Progenitor cell of endocrine pancreas (in vitro differentiated cells): ENCODE measurements at places on chromosomes 3 and 15.

- DNase-seq, result peak; percentile 61
Observed at GRCh38 chr3:120093911-120094775, at the start of gene GSK3B. Gene GSK3B, minus strand, starts transcription at chr3:120094447. Its CDS starts 1,013 bp downstream, at chr3:120093434.

DNA sequence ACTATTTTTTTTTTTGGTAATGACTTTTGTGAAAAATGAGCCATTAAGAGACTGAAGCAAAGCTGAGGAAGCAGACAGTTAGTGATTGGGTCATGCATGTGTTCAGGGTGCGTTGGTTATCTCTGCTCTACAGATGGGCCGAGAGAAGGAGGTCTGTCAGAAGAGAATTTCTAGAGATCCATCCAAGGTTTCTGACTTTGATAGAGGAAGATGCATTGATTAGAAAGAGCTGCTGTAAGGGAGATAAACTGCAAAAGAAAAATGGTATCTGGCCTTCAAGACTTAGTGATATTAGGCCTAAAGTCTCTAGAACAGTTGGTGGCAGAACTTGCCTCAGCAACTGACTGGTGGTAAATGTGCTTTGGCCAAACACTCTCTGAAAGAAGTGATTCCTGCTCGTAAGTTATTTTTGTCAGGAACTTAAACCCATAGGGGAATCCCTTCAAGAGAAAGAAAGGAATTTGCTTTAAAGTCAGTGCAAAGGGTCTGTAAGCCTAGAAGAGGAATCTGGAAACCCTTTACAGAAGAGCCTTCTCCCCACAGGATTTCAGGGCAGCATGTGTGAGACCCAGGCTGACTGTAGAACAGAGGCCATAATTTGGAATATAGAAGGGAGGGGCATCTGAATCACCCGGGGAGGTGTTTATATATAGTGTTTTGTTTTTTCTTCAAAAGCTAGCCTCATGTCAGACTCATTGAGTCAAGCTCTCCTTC lies 67.8 kb downstream of the OPA1 start:
- DNase-seq, result no peak

- DNase-seq, result no peak
Observed at GRCh38 chr3:128188326-128188725, 35.0 kb downstream of the EEFSEC start.

GRCh38 chr3:23711916-23712494 lies 93.8 kb upstream of the UBE2E1 start:
- DNase-seq, result no peak

DNA sequence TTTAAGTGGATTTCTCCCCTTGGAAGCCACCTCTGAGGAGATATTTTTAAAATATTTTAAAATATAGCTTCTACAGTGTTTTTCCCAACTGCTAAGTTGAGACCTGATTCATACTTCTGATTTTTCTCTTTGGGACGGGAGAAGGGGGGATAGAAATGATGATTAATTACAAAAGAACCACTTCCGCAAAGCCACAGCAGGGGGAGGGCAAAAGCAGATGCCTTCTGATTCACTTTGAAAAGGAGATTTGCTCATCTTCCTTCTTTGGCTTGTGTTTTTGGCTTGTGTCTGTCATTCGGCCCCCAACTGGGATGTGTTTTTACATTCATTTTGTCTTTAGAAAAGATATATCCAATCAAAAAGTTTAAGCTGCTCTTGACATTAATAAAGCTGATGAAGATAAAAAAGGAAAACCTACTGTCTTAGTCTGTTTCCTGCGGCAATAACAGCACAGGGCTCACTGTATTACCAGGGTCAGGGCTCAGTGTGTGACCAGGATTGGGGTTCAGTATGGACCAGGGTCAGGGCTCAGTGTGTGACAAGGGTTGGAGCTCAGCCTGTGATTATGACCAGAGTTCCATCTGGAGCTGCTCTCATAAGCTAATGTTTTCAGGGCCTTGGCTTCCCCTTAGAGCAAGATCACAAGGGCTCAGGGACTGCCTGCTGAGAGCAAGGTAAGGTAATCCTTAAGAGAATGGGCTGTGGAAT lies 223.2 kb downstream of the MTHFS start:
- DNase-seq, result no peak

DNA sequence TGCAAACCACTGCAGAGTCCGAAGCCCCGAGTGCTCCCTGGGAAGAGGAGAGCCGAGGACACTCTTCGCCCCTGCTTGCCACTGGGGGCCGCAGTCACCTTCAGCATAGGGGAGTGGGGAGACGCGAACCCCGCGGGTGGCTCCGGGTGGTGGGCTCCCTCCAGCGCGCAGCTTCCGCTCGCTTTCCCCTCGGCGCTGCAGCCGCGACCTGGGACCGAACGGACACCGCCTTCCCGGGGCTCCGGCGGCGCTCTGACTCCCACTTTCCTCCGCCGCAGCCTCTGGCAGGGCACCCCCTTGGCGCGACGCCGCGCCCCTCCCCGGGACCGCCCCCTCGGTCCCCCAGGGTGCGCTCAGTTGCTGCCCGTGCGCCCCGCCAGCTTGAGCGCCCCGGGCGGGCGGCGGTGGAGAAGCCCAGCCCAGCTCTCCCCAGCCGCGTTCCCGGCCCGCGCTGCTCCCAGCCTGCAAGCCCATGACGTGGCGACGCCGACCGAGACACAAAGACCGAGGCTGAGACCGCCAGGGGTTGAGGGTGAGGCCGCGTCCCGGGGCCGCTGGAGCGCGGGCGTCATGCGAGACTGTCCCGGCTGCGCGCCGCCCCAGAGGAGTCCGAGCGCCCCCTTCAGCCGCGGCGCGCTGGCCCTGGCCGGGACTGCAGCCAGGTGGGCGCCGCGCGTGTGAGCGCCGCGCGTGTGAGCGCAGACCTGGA lies at the start of gene MINAR1:
TSS of gene MINAR1 (plus strand) at position 701 of the 709 bp plus-strand sequence. CDS start 23,812 bp downstream, outside the sequence.
- peak; percentile 66 for DNase-seq

DNA sequence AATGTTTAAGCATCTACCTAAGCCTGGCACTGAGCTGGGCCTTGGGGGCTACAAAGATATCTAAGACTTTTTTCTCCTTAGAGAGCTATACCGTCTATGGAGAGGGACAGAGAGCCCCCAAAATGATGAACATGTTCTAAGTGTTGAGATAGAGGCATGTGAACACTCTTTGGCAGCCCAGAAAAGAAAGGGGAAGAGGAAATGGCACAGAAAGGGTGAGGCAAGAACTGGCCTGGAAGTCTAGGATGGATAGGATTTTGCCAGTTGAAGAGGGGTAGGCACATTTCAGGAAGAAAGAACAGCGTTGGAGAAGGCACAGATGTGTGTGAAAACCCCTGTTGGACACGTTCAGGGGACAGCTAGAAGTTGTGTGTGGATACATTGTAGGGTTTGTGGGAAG lies 276.2 kb upstream of the LRRFIP2 start:
- no peak for DNase-seq

DNA sequence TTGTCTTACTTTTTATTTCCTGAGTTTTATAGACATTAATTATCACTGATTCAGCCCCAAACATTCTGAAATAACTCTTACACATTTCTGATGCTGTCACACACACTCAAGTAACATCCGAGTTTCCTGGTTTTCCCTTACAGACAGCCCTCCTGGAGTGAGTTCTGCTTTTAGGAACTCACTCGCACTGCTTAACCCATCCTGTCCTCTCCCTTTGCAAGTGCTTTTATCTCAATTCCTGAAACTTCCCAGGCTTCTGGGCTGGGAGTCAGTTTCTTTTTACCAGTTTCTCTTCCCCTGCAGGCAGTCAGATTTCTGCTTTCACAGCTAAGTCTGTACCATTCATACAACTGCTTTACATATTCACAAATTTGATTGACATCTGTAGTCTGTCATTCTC lies 15.6 kb upstream of the SH3GL3 start:
- DNase-seq, result no peak

GRCh38 chr3:101591071-101591470 lies 17.1 kb downstream of the PCNP start:
- no peak for DNase-seq

DNA sequence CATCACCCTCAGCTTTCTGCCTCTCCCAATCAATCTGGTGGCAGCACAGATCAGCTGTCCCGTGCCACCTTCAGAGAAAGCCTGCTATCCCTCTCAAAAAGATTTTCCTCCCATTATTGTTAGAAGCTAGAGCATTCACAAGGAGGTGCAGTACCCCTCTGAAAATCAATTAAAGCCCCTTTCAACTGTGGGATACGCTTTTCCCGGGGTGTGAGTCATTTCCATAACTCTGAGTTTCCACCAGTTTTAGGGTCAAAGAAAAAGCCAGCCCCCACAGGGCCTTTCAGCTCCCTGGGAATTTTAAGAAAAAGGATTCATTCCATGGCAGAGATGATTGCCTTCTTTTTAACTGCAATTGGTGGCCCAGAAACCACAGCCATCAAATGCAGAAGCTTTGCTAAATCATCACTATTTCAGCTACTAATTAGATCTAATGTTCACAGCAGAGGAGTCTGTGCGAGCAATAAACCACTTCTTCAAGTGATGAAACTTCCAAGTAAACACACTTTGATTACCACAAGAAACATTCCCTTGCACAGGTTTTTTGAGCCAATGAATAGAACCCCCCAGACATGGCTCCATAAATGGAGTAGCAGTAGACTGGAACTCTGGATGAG lies 270.0 kb upstream of the TPRG1 start:
- DNase-seq, result no peak

GRCh38 chr3:71817262-71817661 lies 32.3 kb upstream of the PROK2 start:
- no peak for DNase-seq

DNA sequence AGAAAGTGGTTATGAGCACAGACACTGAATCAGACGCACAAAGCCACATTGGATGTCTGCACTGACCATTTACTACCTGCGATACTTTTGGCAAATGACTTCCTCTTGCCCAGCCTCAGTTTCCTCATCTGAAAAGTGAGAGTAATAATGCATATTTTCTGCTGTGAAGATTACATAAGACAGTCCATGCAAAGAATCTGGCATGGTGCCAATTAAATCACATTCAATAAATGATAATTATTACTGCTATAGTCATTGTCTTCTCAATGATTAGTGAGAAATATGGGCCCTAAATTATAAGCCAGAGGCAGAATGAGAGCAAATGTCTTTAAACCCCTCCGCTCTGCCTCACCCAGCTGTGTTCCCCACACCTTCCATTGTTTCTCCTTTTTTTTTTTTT lies 16.0 kb upstream of the BCL2L10 start:
- DNase-seq, result no peak

DNA sequence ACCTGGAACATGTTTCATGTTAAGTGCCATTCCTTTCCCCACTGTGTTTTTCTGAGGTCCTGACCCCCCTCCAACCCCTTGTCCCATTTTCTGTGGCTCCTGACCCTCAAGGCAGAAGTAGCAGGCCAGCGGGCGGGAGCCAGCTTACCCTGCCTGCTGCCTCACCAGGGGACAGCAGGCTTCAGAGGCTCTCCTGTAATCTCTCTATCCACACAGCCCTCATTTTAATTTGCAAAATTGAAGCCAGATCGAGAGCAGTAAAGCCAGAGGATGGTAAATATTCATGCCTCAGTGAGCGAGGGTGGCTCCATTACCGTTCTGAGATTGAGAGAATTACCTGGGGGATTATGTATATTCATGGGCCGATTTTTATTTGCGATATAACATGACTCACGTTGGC lies 147.6 kb downstream of the DNAJB8 start:
- no peak for DNase-seq

DNA sequence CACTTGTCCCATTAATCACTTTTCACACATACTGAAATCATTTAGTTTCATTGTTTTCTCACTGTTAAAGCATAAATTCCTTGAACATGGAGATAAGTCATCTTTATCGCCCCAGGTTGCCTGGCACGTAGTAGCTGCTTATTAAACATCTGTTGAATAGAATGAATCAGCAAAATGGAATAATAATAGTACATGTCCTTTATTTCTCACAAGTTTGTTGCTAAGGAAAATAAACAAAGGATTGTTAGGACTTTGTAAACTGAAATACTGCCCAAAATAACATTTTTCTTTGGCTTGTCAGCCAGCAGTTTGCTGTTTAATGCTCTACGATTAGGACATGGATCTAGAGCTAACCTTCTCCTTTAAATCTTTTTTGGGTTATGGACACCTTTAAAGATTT lies 17.9 kb downstream of the SLC35A5 start:
- no peak for DNase-seq

- no peak for DNase-seq
Observed at GRCh38 chr3:183265834-183266417, 12.9 kb downstream of the B3GNT5 start.

DNA sequence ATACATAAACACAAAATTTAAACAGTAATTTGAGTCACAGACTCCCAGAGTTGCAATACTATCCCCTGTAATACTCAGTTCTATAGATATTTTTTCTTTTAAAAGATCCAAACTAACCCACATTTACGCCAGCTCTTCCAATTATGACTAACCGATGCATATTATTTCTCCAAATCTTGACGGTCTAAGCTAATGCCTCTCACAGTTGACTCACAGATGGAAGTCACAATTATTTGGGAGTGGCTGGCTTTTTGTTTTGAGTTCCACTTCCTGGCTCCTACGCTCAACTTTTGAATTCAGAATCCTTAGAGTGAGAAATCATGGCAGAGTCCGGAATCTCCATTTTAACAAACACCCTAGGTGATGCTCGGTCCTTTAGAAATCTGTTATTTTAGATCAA lies 749.9 kb downstream of the FHIT start:
- DNase-seq, result no peak

- no peak for DNase-seq
Observed at GRCh38 chr3:145290010-145290409, 871.0 kb downstream of the PLOD2 start.

- no peak for DNase-seq
Observed at GRCh38 chr15:59543721-59544547, 67.6 kb upstream of the GCNT3 start.

- DNase-seq, result no peak
Observed at GRCh38 chr15:99057020-99057419, 47.9 kb upstream of the SYNM start.

- DNase-seq, result no peak
Observed at GRCh38 chr3:72269475-72269874, 484.5 kb upstream of the PROK2 start.

DNA sequence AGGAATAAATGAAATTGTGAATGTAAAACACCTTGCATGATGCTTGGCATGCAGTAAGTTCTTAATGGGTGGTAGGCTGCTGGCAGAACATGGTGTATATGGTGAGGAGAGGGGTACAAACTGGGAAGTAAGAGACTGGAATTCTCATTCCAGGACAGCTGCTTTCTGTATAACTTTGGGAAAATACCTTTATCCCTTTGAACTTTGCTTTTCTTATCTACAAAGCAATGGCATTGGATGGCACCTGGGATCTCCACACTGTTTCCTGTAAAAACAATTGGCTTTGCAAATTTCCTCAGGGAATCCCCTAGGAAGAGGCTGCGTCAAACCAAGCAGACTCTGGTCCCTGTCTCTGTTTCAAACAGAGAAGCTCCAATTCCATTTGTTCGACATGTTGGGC lies 100.7 kb upstream of the SLC4A7 start:
- DNase-seq, result no peak

DNA sequence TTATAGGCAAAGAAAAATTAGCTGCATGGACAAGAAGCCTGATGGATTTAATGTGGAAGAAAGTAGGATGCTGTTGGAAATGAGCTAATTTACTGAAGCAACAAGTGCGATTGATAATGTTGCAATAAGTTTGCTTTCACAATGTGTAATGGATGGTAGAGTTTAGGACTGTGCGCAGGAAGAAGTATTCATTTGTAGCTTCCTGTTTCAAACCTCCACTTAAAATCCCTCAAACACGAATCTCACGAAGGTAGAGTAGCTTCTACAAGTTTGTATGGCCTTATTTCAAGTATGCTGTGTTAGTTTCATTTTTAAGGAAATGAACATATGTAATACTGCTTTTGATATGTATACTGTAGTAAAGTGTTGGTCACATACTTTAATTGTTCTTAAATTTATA lies 42.3 kb downstream of the KCNH8 start:
- no peak for DNase-seq

- DNase-seq, result no peak
Observed at GRCh38 chr3:184771301-184772127, 40.5 kb upstream of the VPS8 start.
